ENCODE measurements at places on chromosomes 5 and 9. TPM values are rescaled to one million over a fixed set of nuclear protein-coding genes. Genes with fewer than 3 reads are reported as not detected.

DNA sequence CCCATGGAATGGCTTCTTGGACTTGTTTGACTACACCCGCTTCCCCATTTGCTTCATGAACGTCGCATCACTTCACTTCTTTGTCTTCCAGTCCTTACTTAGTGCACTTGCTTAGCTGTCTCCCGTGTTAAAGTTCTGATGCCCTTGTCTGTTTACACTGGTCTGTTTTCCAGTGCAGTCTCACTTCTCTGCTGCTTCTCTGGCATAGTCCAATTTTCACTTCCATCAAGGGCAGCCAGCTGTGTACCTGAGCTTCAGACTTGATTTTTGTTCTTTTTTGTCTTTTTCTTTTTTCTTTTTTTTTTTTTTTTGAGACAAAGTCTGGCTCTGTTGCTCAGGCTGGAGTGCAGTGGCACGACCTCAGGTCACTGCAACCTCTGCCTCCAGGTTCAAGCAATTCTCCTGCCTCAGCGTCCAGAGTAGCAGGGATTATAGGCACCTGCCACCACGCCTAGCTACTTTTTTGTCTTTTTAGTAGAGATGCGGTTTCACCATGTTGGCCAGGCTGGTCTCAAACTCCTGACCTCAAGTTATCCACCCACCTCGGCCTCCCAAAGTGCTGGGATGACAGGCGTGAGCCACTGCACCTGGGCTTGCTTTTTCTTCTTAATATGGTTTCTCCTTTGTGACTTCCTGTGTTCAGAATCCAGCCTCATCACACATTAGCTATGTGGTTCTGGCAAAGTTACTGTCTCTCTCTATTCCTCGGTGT is 75.4 kb downstream of the LRRC70 start:
- H3K4me3 ChIP-seq: no peak overlapping the region
- DNase-seq: no peak
- no peaks in the 10 kb centered on the region for H3K36me3 ChIP-seq
- no peaks in the 10 kb centered on the region for H3K27me3 ChIP-seq
- H3K27ac ChIP-seq: no peak overlapping the region
- H3K4me1 ChIP-seq: no peaks in the 10 kb centered on the region

DNA sequence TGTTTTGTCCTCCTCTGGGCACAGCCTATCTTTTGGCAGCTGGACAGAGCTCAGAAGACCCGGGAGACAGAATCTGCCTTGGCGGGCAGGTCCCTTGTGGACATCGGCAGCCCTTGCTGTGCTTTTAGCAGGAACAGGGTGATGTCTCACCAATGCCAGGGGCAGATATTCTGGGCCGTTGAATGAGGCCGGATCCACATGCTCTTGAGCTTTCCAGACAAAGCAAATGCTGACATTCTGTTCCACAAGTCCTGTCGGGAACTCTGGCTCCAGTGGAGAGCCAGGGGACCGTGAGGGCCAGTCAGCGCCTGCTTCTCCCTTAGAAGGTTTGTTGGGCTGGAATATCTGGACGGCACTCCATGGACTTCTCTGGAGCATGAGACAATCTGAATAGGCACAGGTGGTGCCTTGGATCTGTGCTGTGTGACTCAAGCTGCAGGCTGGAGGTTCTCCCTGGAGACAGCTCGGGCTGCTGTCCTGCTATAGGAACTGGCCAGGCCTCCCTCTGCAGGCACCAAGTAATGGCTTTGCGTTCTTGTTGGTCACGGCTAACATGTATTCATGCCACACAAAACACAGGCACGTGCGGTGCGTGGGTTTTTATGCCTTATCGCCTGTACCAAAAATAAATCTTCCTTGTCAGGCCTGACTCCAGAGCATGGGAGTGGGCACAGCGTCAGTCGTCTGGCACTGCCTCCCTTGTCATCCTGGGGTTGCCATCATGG is 80.3 kb downstream of the GADD45G start:
- H3K4me1 ChIP-seq: peaks cover 7% of the 10 kb centered on the region
- no peak overlapping the region for H3K27ac ChIP-seq
- DNase-seq: peak; percentile 62
- no peak overlapping the region for H3K4me3 ChIP-seq

- H3K36me3 ChIP-seq: no peaks in the 10 kb centered on the region
- no peak overlapping the region for H3K4me3 ChIP-seq
- DNase-seq: no peak
Observed at GRCh38 chr5:52378237-52378636, 409.5 kb upstream of the ITGA1 start.

DNA sequence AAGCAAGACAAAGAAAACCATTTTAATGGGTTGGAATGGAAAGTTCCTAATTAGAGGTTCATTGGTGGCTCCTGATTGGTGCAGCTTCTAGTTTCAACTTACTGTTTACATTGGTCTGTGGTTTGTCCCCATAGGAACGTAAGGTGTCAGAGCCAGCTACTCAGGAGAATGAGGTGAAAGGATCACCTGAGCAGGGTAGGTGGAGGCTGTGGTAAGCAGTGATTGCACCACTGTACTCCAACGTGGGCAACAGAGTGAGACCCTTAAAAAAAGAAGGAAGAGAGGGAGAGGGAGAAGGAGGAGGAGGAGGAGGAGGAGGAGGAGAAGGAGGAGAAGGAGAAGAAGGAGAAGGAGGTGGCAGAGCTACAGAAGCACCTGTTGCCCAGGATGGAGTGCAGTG is 30.4 kb downstream of the KCNIP1 start:
- no peak overlapping the region for H3K27ac ChIP-seq
- no peak overlapping the region for H3K4me3 ChIP-seq
- no peaks in the 10 kb centered on the region for H3K4me1 ChIP-seq
- no peaks in the 10 kb centered on the region for H3K27me3 ChIP-seq
- H3K36me3 ChIP-seq: no peaks in the 10 kb centered on the region
- no peak for DNase-seq

- no peaks in the 10 kb centered on the region for H3K36me3 ChIP-seq
- H3K27me3 ChIP-seq: no peaks in the 10 kb centered on the region
- no peak for DNase-seq
- H3K27ac ChIP-seq: no peak overlapping the region
- H3K4me3 ChIP-seq: no peak overlapping the region
Observed at GRCh38 chr9:70020991-70021571, 22.6 kb upstream of the MAMDC2 start.

DNA sequence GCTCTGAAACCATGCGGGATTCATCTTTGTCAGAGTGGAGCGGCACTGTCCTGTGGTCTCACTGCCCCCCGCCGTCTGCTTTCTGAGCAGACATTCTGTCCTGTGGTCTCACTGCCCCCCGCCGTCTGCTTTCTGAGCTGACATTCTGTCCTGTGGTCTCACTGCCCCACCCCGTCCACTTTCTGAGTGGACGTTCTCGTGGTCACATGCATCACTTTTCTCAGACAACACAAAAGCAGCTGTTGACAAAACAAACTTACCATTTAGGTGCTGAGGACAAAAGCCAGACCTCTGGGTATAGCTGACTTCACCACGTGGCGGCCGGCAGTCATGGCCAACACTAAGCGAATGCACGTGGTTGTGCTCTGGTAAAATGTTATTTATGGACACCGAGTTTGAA is 2.8 kb downstream of the LRRC14B start:
- H3K4me1 ChIP-seq: peaks cover 14% of the 10 kb centered on the region
- no peak for DNase-seq
- no peak overlapping the region for H3K27ac ChIP-seq
- H3K27me3 ChIP-seq: no peaks in the 10 kb centered on the region
- H3K36me3 ChIP-seq: no peaks in the 10 kb centered on the region
- no peak overlapping the region for H3K4me3 ChIP-seq

- no peaks in the 10 kb centered on the region for H3K4me1 ChIP-seq
- no peak for DNase-seq
- no peak overlapping the region for H3K27ac ChIP-seq
- no peaks in the 10 kb centered on the region for H3K36me3 ChIP-seq
- no peak overlapping the region for H3K4me3 ChIP-seq
- no peaks in the 10 kb centered on the region for H3K27me3 ChIP-seq
Observed at GRCh38 chr5:80937584-80938356, 22.4 kb upstream of the RASGRF2 start.

DNA sequence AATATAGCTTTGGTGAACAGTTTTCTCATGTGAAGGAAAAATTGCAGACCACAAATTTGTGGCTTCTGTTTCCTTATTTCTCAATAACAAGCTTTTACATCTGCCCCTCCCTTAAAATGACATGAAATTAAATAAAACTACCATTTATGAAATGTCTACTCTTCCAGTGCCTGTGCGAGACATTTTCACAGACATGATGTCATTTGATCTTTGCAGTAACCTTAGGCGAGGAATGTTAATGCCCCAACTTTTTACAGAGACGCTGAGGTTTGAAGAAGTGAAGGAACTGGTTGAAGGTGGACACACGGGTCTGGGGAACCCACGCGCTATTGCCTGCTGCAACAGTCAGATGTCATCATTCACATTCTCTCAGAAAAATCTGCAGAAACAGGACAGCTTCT is 61.5 kb downstream of the OSTF1 start:
- peaks cover 3% of the 10 kb centered on the region for H3K4me1 ChIP-seq
- no peaks in the 10 kb centered on the region for H3K27me3 ChIP-seq
- H3K36me3 ChIP-seq: peaks cover 12% of the 10 kb centered on the region
- no peak for DNase-seq
- no peak overlapping the region for H3K27ac ChIP-seq

GRCh38 chr9:33867747-33868439 is 50.9 kb downstream of the UBE2R2 start:
- H3K36me3 ChIP-seq: no peaks in the 10 kb centered on the region
- H3K4me3 ChIP-seq: no peak overlapping the region
- DNase-seq: no peak
- peak overlapping the region; percentile 10 for H3K27ac ChIP-seq
- H3K4me1 ChIP-seq: peaks cover 19% of the 10 kb centered on the region

DNA sequence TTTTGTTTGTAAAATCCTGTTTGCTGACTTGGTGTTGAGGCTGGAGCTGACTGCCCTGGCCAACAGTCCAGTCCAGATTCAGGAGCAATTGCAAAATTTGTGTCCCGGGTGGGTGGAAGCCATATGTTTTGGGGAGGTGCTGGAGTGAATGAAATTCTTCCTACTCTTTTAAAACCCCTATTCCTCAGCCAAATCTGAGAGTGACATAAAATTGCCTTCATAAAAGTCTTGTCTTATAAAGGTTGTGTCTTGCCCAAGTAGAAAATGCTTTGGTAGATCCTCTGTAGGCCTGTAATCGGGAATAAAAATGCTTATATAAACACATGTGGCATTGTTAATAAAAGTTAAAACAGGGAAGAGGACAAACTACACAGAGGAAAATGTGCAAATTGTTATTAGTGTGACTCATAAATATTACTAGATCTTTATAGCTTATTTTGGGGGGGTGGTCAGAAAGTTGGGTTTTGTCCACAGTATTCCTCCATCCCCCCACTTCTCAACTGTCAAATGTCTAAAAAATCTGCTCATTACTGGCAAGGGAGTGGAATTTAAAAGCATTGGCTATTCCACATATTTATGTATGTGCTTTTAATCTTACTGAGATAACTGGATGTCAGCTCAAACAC is 45.6 kb downstream of the NNT start:
- no peak overlapping the region for H3K27ac ChIP-seq
- H3K4me3 ChIP-seq: no peak overlapping the region
- peaks cover 10% of the 10 kb centered on the region for H3K4me1 ChIP-seq
- no peak for DNase-seq

- no peaks in the 10 kb centered on the region for H3K4me1 ChIP-seq
- no peak overlapping the region for H3K27ac ChIP-seq
- DNase-seq: no peak
Observed at GRCh38 chr9:76181020-76181641, 213.1 kb downstream of the RFK start.

GRCh38 chr5:128197896-128198522 is 114.4 kb downstream of the SLC12A2 start:
- H3K27me3 ChIP-seq: no peaks in the 10 kb centered on the region
- no peaks in the 10 kb centered on the region for H3K4me1 ChIP-seq
- H3K4me3 ChIP-seq: no peak overlapping the region

GRCh38 chr9:118222375-118222774 is 518.2 kb downstream of the TLR4 start:
- H3K4me1 ChIP-seq: no peaks in the 10 kb centered on the region
- DNase-seq: no peak
- H3K27ac ChIP-seq: no peak overlapping the region
- H3K27me3 ChIP-seq: no peaks in the 10 kb centered on the region

DNA sequence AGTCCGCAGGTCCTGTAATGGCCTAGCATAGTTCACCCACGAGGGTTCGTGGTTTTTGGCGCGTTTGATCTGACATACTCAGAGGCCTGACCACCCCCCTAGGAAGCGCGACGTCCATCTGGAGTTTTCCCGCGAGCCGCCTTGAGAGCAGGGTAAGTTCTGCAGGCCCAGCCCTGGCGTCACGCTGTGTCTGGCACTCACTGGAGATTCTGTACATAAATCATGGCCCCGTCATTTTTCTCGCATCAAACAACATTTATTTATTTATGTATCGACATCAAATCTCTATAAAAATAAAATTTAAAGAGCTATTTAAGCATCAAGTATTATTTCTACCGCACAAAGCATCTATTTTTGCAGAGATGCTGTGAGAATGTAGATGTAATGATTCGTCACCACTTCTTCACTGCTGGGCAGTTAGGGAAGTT is 437 bp upstream of the TRIM41 start:
- H3K4me3 ChIP-seq: peak overlapping the region; percentile 85
- peaks cover 19% of the 10 kb centered on the region for H3K4me1 ChIP-seq
- H3K36me3 ChIP-seq: no peaks in the 10 kb centered on the region
- DNase-seq: no peak
- peak overlapping the region; percentile 95 for H3K27ac ChIP-seq

GRCh38 chr5:145246379-145246778 is 588.8 kb downstream of the PRELID2 start:
- H3K36me3 ChIP-seq: no peaks in the 10 kb centered on the region
- no peaks in the 10 kb centered on the region for H3K27me3 ChIP-seq
- DNase-seq: no peak
- H3K27ac ChIP-seq: no peak overlapping the region

Gene ITGA2
- 2.0 TPM for total RNA-seq

Gene TBCA
- 183 TPM for total RNA-seq

Gene PAPPA
- total RNA-seq: 5.0 TPM

Gene LRRC19
- total RNA-seq: not detected

Gene ASTN2
- total RNA-seq: 3.5 TPM

Gene PROB1
- total RNA-seq: 2.1 TPM

Gene TRAF1
- total RNA-seq: 6.7 TPM

Gene NEUROG1
- not detected for total RNA-seq

Gene MGAT4B
- total RNA-seq: 105 TPM

Gene AQP7
- 1.9 TPM for total RNA-seq

Gene SPINK6
- total RNA-seq: not detected

Gene CNTFR
- 14.4 TPM for total RNA-seq
